Hippocampal formation (tissue), 2 donors: ENCODE measurements at places on chromosomes 2 and 18.
A peak's percentile ranks its signal among the peaks of the same experiment; 100 is the strongest.

- DNase-seq: no peak
Observed at GRCh38 chr2:33602201-33602830, 3.2 kb upstream of the FAM98A start.

DNA sequence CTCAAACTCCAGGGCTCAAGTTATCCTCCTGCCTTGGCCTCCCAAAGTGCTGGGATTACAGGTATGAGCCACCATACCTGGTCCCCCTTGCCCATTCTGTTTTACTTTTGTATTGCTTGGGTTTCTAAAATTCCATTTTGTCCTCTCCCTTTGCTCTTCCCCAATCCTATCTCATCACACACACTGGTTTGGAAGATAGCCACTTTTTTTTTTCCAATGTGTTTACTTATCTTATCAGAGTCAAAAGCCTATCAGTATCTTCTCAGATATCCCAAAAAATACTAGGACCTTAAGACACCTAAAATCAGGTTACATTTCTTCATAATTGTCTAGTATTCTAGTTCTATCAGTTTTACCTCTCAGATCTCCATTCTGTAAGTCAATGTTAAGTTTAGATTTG lies 56.1 kb downstream of the MSH2 start:
- no peak for DNase-seq

GRCh38 chr2:47309952-47310800 lies 92.8 kb upstream of the MSH2 start:
- peak; percentile 64 for DNase-seq

DNA sequence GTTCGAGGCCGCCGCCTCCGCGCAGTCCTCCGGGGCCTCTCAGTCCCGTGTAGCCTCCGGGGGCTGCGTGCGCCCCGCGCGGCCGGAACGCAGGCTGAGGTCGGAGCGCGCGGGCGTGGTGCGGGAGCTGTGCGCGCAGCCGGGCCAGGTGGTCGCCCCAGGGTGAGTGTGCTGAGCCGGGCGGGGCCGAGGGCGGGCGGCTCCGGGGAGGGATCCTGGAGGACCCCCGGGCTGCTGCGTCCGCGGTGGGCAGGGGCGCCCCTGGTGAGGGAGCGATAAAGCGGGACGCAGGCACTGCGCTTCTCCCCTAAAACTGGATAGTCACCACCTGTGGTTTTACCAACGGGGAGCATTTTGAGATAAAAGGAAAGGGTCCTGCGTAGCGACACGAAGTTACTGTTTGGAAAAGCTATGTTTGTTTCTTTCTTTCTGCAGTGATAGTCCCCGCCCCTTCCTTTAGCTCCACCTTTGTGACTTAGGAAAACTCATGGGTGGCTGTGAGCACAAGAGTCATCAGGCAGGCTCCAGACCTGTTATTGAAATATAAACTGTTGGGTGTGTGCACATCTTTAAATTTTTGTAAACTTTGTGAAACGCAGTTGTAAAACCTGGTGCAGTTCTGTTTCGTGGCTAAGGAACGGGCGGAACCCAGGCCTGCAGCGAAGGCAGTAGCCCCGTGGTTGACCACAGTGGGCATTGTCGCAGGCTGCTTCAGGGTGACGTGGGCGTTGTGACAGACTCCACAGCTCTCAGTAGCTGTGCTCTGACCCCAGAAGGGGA lies 687 bp downstream of the CTDP1 start:
- DNase-seq: no peak

DNA sequence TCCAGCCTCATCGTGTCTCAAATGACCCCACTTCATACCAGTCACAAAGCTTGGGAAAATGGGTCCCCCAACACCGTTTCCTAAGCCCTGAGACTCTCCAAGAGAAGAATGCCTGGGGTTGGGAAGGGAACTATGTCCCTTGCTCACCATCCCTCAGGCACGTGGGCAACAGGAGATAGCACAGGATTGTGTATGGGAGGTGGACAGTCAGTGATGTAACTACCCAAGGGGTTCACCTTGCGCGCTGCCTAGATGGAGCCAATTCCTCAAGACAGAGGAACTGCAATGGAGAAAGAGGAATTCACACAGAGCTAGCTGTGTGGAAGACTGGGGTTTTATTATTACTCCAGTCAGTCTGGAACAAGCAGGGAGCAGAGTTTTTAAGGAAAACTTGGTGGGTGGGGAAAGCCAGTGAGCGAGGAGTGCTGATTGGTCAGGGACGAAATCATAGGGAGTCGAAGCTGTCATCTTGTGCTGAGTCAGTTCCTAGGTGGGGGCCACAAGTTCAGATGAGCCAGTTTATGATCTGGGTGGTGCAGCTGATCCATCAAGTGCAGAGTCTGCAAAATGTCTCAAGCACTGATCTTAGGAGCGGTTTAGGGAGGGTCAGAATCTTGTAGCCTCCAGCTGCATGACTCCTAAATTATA lies 13.8 kb upstream of the CXCR1 start:
- no peak for DNase-seq

DNA sequence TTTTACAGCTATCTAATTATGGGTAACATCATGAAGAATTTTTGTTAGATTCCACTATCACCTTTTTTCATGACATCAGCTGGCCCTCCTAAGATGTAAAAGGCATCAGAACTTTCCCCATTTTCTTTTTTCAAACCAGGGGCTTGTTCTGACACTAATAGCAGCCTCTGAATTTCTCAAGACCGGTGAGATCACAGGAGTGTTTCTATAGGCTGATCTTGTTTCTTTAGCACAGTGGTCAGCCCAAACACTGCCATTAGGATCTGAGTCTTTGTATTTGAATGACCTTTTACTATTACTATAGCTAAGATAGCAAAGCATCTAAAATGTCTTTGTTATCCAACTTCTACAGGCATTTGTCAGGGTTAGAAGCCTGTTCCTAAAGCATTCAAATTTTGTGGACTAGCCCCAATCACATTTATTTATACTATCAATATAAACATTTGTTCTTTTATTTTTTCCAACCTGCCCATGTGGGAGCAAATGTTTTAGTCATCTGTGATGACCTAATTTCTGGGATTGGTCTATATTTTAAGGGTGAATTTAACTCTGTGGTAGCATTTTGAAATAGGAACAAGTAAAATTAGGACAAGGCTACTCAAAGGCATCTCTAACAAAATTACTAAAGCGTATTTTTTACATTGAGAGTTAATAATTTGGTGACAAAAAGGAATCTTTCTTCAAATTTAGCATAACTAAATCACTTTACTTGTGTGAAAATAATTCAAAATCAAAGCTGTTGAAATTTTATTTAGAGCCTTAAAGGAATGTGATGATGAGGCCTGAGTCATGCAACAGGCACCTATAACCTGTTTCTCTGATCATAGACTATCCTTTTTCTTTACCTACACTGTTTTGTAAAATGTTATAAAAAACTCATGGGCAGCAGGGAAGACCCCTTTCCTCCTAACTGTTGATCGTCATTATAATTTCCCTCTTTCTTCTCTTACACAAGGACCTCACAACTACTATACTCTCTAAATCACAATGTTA lies 39.3 kb downstream of the ZAP70 start:
- DNase-seq: no peak

DNA sequence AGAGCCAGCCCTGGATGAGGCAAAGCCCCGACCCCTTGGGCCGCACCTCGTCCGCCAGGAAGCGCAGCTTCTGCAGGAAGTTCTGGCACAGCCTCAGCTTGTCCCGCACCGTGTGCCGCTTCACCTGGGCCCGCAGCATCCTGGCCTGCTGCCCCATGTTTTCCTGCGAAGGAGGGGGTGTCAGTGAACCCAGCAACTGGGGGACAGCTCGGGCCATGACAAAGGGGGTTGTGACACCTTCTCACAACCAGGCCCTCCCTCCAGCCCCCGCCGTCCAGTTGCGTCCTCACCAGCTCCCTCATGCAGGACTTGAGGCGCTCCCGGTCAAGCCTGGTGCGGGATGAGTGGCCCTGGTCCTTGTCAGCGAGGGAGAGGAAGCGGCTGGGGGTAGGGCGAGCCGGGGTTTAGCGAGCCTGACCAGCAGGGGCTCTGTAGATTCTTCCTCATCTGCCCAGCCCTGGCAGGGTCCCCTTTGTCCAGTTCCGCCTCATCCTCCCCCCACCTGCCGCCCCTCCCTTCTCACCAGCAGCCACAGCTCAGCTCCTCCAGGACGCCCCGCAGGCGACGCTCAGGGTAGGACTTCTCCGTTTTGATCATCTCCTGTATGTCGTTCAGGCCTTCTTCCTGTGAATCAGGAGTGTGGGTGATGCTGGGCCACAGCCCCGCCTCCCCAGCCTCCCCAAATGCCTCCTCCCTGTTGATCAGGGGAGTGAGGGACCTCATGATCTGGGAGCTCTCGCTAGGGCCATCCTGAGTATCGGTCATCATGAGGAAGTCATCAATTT lies 606 bp downstream of the OTOF start:
- DNase-seq: no peak

GRCh38 chr18:46866523-46866922 lies 50.8 kb downstream of the PIAS2 start:
- no peak for DNase-seq

- no peak for DNase-seq
Observed at GRCh38 chr18:5503740-5504139, 40.1 kb downstream of the EPB41L3 start.

- no peak for DNase-seq
Observed at GRCh38 chr18:24475926-24476589, 15.6 kb downstream of the HRH4 start.

GRCh38 chr2:151095463-151095862 lies 166.2 kb downstream of the RBM43 start:
- DNase-seq: no peak

- no peak for DNase-seq
Observed at GRCh38 chr2:203625701-203626100, 80.7 kb upstream of the CD28 start.
